ENCODE measurements at places on chromosomes 13 and 19.
A peak's percentile ranks its signal among the peaks of the same experiment; 100 is the strongest.

GRCh38 chr19:10603873-10604459 lies 16.9 kb upstream of the AP1M2 start:
- no peak for DNase-seq

DNA sequence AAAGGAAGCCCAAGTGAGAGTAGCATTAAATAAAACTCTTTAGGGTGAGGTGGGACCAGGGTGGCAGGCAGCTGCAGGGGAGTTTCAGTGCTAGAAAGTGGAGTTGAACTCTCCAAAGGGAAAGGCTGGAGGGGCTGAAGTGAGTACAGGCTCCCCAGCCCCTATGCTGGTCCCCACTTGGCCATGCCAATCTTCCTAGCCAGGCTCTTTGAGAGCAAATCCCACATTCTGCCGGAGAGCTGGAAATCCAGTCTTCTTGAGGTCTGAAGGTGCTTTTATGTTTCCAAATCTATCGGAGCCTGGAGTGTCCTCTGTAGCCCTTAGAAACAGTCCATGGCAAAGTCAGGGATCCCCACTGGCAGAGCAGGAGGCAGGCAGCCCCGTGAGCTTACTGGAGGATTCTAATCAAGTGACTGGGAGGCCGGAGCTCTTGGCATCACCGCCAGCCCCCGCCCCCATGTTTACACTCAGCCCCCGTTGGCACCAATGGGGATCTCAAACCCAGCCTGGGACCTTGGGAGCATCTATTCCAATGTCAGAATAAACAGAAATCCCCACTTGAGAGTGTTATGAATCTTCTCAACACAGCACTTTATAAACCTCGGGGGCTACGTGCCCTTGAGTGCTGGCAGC lies 18.3 kb downstream of the ZNF536 start:
- DNase-seq = no peak

- DNase-seq = no peak
Observed at GRCh38 chr13:37889102-37889501, 19.5 kb upstream of the TRPC4 start.

GRCh38 chr19:13215572-13216380 lies 65.6 kb downstream of the IER2 start:
- no peak for DNase-seq

- no peak for DNase-seq
Observed at GRCh38 chr19:15828121-15828610, 12.7 kb upstream of the OR10H1 start.

DNA sequence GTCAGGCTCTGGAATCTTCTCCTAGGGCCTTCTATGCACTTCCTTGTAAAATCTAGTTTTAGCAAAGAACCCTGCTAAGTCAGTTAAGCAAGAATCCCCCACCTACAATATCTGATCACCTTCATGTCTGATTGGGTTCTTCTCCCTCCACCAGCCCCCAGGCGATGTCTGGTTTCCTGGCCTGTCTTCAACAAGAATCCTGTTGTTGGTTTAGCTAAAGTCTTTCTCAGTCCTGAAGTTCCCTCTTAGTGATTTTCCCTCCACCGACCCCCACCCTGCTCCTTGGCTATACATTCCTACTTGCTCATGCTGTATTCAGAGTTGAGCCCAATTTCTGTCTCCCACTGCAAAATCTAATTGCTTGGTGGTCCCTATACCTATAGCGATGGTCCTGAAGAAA lies 35.2 kb upstream of the SLC46A3 start:
- DNase-seq = no peak

- DNase-seq = no peak
Observed at GRCh38 chr13:57437587-57437986, 194.0 kb upstream of the PCDH17 start.

DNA sequence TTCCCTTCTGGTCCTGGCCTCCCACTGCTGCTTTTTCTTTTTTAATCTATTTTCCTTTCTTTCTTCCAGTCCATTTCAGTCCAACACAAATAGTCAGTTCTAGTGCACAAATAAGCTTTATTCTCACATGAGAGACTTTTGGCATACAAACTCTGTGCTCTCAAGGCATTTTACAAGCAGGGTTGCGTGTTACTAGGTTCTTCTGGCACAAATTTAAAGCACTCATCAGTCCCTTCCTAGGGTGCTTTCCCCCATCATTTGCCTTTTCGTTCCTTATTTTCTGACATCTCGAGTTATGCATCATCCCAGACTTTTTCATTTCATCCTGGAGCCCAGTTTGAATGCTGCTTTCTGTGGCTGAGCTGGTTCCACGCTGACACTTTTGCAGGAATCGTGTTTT lies 29.8 kb upstream of the IL17D start:
- no peak for DNase-seq

DNA sequence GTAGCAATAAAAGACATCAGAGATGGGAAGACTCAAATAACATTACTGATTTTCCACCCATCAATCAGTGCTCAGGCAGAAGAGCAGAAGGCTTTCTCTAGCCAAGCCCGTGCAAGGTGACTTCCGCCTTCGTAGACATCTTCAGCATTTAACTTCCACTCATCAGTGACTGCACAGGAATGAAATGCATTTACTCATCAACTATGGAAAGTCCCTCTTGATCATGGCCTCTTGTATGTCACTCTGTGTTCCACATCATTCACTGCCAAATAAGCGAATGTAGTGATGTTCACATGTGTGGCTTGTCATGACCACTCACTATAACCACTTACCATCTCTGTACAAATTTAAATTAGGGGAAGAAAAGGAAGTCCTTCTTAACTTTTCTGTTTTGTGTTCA lies 49.4 kb downstream of the SACS start:
- no peak for DNase-seq

DNA sequence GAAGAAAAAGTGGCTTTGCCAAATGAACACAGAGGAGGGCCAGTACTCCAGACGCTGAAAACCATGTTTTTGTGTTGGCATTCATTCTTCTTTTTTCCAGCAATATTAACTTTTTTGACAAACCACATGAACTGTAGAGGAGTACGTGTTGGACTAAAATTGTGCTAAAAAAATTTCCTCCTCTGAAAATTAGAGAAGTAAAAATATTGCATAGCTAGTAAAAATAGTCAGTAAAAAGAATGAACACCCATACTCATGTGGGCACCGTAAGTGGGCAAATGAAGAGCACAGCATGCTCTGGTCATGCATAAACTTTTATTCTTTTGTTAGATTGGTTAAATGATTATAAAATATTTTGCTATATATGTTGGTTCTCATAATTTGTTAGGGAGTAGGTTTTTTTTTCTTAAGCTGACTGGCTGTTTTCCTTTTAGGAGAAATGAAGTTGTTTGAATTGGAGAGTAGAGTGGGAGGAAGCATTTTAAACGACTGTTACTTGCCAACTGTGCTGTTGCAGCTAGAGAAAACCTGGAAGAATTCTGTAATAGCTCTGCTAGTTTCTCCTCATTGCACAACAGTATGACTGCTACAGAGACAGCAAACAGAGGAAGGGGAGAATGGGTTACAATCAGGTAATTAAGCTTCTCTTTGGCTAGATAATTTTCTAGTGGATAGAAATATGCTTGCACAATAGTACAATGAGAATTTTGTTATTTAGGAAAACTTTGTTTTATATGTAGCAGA lies 222.4 kb downstream of the KCTD12 start:
- DNase-seq = no peak

GRCh38 chr19:50226536-50226935 lies 23.1 kb downstream of the MYH14 start:
- DNase-seq = no peak

DNA sequence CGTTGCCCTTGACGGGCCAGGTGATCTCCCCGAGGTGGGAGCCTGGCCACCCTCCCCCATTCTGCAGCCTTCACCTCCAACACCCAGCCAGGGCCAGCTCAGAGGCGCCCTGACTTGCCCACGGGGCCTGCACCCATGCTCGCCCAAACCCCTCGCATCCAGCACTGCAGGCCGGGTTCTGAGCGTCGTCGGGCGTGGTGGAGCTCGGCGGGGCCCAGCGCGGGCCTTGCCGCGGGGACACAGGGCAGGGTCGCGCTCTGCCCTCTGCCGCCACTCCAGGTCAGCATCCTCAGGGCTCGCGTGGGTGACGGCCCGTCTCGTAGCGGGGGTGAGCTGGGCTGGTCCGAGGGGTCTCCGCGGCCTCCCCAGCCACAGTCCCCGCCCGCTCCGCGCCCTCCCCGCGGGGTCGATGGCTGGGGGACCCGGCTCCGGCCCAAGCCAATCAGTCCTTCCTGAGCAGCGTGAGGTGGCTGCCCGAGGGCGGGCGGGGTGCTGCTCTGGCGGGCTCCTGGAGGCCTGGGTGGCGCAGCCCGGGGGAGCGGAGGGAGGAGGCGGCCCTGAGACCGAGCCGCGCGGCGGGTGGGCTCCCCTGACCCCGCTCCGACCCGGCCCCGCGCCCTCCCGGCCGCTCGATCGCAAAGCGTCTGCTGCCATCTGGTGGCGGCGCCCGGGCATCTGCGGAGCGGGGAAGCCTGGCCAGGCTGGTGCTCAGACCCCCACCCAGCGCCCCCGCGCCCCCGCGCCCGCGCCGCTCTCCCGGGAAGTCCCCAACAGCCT lies 61.4 kb downstream of the CCNE1 start:
- DNase-seq = peak; percentile 33

- peak; percentile 39 for DNase-seq
Observed at GRCh38 chr19:31066385-31066784, 282.9 kb downstream of the TSHZ3 start.

GRCh38 chr19:19170873-19171672 lies 1.0 kb upstream of the MEF2B start:
- no peak for DNase-seq

DNA sequence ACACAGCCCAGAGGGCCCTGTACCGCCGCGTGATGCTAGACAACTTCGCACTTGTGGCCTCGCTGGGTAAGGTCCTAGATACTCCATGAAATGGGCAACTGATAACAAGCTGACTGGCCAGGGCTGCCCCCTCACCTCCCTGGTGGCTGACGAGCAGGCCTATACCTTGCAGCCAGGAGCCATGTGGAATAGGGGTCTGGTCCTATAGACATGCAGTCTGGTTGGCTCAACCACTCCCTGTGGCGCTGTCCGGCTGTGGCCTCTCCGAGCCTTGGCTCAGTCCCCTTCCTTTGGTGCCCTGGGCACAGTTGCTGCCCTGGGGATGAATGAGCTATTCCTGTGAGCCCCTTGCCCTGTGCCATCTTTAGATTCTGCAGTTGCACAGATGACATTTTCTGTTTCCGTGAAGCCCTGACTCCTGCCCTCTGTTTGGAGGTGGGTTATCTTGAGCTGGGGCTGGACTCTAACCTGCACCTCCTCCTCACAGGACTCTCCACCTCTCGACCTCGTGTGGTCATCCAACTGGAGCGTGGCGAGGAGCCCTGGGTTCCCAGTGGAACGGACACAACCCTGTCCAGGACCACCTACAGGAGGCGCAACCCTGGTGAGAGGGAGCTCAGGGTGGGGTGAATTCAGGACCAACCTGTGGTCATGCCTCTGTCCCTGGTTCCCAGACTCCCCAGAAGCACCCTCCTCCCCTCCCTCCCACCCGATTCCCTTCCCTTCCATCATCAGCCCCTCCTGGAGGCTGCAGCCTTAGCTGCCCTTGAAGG lies 2.5 kb downstream of the ZNF324 start:
- no peak for DNase-seq

DNA sequence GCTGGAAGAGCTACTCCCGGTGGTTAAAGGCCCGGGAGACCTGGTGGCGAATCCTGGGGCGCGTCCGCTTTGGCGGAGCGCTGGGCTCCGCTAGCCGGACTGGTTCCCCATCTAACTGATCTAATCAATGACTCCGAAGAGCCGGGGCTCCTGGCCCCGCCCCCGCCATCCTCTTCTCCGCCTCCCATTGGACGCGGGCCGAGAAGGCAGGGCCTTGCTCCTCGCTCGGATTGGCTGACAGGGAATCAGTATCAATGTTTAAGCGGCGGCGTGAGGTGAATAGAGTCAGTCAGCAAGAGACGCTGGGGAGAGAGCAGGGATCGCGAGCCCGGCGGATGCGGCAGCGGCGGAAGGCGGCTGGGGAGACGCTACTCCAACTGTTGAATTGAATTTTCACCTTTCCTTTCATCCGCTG lies 1.7 kb upstream of the PCDH17 start:
- DNase-seq = peak; percentile 86

- no peak for DNase-seq
Observed at GRCh38 chr19:16876904-16877361, 11.9 kb upstream of the F2RL3 start.

DNA sequence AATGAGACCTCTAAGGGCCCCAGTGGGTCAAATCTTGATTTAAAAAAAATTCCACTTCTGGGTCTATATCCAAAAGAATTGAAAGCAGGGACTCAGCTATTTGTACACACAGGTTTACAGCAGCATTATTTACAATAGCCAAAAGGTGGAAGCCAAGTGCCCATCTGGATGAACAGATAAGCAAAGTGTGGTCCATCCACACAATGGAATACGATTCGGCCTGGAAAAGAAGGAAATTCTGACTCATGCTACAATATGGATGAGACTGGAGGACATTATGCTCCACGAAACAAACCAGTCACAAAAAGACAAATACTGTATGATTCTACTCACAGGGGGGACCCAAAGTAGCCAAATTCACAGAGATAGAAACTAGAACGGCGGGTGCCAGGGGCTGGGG lies 76.7 kb downstream of the CACNA1A start:
- DNase-seq = no peak

DNA sequence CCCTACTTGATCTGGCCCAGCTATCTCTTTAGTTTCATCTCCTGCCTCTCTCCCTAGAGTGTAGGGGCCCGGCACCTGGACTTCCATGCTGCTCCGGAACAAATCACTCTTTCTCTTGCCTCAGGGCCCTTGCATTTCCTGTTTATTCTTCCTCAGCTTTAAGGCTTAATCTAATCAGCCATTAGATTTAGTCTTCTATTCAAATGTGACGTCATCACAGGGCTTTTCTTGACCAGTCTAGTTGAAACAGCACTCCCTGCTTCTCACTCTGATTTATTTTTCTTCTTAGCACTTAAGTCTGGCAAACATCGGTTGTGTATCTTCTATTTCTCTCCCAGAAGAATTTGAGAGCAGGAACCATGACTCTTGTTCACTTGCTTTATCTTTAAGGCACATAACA lies 564.1 kb downstream of the EFNB2 start:
- no peak for DNase-seq

DNA sequence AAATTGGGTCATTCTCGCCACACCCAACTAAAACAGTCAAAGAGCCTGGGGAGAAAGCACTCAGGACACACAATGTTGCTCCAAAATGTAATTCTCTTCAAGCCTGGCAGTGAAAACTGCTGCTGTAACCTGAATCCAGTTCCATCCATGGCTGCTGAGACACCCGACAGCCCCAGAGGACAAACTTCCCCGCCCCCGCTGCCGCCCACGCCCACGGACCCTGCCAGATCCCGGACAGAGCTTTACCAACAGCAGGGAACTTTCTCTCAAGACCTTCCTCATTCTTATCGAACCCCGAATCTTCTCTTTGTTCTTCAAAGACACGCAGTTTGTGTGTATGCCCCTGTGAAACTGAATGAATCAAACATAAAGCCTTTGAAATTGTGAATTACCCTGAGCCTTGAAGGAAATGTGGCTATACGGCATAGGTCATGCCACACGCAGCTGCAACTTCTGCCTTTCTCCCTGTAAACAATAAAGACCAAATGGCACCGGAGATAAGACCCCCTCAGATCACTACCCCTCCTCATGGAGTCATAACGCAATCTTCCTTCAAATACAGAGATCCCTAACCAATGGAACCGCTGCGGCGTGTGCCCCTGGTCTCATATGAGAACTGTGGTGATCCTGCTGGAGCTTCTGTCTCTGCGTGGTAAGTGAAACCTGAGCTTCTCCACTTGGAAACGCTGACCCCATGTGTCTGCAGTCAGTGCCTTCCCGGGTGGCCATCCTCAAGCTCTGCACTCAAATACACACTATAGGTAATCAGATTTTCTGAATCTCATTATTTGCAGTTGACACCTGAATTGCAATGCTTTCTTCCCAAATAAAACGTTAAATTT lies 4.8 kb upstream of the LAMP1 start:
- no peak for DNase-seq

GRCh38 chr13:48486362-48486761 lies 46.5 kb downstream of the RCBTB2 start:
- no peak for DNase-seq
